Mesothelial cell of epicardium (in vitro differentiated cells): ENCODE measurements at places on chromosomes 2 and 18. TPM values are rescaled to one million over a fixed set of nuclear protein-coding genes. Genes with fewer than 3 reads are reported as not detected.

DNA sequence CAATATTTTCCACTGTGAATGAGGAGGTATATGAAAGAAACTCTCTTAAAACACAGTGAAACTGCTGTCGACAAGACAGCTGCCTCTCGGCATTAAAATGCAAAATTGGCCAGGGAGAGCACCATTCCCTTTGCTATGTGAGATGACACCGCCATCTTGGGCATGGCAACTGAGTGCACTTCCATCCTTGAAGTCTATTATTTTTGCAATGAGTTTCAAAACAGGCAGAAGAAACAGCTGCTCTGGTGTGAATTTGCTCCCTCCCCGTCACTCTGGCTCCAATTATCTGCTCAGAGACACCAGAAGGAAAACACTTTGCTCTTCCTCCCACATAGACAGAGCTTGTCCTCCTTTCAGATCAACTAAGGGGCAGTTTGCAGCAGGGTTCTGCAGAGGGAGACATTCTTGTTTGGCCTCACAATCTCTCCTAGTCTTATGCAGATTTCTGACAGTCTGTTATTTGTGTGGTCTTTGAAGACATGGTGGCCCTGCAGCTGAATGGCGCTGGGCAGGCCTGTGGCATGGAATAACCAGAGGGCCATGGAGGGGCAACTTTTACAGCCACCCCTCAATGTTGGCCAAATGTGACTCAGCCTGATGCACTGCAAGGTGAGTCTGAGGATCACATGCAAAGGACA is 48.6 kb upstream of the SEC11C start:
- no peak for DNase-seq

DNA sequence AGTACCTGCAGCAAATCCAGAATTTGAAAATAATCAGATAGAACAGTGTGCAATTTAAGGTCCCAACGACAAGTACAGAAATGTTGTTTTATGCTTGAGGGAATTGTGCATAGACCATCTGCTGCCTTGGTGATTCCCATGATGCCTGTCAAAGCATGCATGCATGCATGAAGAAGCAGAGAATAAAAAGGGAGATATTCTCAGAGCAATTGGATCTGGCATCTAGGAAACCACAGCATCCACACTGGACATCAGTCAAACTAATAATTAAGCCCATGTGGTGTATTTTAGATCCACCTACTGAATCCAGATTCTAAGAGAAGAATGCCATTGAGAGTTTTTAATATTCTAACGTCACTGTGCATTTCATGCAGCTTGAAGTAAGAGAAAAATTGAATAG is 361.2 kb downstream of the FSIP2 start:
- DNase-seq: no peak

- DNase-seq: no peak
Observed at GRCh38 chr2:72778410-72778809, 47.4 kb downstream of the EXOC6B start.

DNA sequence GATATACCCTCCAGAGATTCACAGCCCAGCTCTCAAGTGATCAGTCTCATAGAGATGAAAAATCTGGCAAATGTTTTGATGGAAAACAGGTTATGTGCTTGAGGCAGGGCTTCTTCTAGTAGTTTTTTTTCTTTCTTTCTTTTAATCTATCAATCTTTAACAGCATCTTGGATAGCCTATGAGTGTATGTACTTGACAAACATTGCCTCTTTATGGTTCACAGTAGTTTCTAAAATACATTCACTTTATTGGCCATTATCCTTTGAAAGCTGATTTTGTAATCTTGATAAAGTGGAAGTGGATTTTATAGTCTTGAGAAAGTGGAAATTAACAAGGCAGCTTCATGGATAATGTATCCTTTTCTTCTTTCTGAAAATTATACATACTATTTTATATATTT is 51.4 kb upstream of the IL1R1 start:
- no peak for DNase-seq

- DNase-seq: peak; percentile 22
Observed at GRCh38 chr2:172556284-172557033, 569 bp downstream of the PDK1 start.

The HOXD9 gene
- 0.93 to 1.2 TPM (median 1.1 TPM) in 3 replicates for total RNA-seq

DNA sequence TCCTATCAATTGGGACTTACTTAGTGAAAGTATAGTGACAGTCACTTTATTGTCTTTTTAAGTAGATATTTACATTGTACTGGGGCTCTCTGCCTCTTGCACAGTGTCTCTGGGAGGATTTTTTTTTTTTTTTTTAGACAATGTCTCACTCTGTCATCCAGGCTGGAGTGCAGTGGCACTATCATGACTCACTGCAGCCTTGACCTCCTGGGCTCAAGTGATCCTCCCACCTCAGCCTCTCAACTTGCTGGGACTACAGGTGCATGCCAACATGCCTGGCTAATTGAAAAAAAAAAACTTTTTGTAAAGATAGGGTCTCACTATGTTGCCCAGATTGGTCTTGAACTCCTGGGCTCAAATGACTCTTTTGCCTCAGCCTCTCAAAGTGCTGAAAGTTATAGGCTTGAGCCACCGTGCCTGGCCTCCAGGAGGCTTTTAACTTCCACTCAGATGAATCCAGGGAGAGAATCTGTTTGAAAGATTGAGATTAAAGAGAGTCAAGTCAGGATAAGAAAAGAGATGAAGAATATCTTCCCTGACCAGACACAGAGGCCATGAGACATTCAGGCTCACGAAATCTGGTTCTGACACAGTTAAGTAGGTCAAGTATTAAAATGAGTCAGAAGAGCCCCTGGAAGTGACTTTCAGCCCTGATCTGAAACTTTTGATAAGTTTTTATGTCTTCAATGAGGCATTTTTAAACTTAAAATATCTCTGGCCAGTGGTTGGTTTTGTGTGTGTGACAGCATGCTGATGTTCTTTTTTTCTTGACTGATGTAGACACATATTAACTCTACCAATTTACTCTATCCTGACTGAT is 18.3 kb downstream of the ARHGEF33 start:
- no peak for DNase-seq

DNA sequence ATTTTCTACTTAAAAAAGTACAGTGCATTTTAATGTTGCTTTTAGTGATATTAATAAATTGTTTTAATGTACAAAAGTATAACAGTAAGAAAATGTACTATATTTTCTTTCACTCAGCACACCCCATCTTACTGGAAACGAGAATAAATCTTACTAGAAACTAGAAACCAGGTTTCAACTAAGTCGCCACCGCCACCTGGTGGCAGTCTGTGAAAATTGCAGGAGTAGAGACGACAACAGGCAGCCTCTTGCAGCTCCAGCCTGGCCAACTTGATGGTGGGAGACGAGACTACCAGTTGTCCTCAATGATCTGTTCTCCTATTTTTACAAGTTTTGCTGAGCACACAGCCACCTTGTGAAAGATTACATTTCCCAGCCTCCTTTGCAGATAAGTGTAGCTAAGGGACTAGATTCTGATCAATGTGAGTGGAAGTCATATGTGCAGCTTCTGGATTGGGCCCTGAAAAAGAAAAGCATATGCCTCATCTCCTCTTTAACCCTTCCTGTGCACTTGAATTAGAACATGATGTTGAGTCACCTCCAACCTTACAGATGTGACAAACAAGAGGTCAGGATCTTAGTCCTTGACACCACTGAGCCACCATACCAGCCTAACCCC is 8.7 kb downstream of the OTOF start:
- no peak for DNase-seq

- no peak for DNase-seq
Observed at GRCh38 chr18:79300413-79300812, 95.3 kb upstream of the NFATC1 start.

The DSG3 gene
- 0.09 to 0.16 TPM (median 0.13 TPM) in 3 replicates for total RNA-seq
